ENCODE measurements at places on chromosomes 4 and X.

- no peak for DNase-seq
These were observed 7.0 kb downstream of the SFRP2 start for GRCh38 chr4:153781717-153782416.

DNA sequence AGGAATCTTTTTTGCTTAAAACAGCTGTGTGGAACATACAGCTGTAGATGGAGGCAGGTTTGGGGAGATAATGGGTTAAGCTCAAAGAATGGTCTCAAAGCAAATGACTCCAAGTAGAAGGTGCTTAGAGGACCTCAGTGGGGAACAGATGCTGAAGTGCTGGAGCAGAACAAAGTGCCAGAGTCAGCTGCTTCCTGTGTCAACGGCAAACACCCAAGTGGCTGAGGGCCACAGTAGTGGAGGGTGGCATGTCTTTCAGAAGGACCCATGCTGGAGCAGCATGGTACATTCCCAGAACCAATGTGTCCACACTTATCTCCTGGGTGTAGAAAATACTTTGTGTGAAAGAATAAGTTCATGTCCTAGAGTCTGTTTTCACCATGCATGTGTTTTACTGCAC is 197.5 kb downstream of the CCNG2 start:
- no peak for DNase-seq

DNA sequence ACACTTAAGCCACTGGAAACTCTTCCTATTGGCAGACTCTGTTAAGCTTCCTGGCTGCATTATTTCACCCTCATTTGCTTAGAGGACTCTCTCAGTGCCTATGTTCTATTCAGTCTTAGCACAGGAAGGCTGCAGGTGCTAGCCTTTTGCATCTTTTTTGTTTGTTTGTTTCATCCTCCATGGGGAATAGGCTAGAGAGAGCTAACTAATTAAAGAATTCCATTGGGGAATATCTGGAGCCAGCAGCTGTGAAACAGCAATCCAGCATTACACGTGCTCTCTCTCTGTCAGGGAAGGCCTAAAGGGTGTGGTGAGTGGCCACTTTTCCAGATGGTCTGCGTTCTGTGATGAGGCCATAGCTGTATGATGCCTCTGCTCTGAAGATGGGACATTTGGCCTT is 633.6 kb downstream of the SPRY1 start:
- no peak for DNase-seq

DNA sequence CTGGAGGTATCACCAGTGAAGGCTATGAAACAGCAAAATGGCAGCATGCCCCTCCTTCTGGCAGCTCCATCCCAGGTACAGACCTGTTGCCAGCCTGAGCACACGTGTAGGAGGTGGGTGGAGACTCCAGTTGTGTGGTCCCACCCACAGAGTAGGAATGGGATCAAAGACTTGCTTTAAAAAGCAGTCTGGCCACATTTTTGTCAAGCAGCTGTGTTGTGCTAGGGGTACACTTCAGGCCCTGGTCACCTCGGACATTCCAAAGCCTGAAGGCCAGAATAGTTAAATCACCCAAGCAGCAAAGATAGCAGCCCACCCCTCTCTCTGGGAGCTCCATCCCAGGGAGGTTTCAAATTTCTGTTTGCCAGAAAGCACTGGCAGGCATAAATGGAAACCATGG is 20.3 kb upstream of the AMBN start:
- DNase-seq = no peak

DNA sequence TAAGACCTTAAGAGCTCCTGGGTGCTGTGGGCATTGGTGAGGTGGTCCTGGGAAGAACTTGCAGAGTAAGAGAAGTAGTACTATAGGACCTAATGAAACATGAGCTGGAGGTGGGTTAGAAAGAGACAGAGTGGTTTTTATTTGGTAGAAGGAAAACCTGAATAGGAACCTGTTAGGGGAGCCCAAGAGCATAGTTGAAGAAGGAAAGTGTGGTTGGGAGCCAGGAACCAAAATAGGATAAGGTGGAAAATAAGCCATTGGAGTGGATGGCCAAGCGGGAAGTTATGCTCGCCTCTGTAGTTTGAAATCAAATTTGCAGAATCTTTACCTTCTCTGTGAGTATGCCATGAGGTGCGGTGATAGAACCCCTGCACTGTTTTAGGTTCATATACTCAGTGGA is 26.7 kb downstream of the GAB1 start:
- DNase-seq = no peak

DNA sequence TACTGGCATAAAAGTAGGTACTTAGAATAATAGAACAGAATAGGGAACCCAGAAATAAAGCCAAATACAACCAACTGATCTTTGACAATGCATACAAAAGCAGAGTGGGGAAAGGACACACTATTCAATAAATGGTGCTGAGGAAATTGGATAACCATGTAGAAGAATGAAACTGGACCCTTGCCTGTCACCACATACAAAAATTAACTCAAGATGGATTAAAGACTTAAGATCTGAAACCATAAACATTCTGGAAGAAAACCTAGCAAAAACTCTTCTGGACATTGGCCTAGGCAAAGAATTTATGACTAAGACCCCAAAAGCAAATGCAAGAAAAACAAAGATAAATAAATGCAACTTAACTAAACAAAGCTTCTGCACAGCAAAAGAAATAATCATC is 45.6 kb downstream of the ARFIP1 start:
- DNase-seq = no peak

- DNase-seq = no peak
These were observed 8.8 kb upstream of the XIAP start for GRCh38 chrX:123851079-123851478.

DNA sequence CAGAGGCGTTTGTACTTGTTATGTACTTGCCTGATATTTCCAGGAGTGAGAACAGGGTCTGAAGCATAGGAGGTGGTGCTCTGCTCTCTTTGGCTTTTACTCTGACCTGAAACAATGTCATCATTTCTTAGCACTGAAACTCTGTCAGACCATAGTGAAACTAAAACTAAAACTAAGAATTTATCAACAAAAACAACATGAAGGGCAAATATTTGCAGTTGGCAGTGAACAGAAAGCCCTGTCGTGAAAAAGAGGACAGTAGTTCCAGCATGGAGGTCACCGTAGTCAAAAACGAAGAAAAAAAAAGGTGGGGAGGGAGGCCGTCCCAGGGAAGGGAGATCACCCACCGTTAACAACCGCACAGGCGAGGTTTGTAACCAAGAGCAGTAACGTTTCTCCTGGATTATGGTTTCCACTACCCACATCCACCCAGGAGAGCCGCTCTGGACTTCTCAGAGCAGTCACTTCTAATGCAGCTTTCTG is 97.5 kb downstream of the ANK2 start:
- no peak for DNase-seq

- no peak for DNase-seq
These were observed 17.7 kb upstream of the STX18 start for GRCh38 chr4:4559596-4559995.

GRCh38 chr4:151251603-151252304 is 25.2 kb upstream of the PRSS48 start:
- DNase-seq = no peak

DNA sequence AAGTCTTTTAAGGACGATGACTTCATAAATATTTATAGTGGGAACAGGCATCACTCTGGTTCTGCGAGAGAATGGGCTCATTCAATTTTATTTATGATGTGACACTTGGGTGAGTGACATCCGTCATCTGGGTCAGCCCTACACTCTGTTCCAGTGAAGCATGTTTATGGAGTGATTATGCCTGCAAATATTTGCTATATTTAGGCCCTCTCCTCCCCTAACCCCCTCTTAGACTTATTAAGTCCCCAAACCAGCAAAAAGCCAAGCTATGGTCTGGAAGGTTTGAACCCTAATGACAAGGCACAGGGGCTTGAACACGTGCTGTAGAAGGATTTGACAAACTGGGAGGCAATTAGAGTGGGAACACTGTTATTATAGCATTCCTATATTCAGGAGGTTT is 55.9 kb downstream of the C4orf51 start:
- no peak for DNase-seq

Measured in central memory CD8-positive, alpha-beta T cell (primary cell).